ENCODE measurements at places on chromosomes 7 and 10.

- no peaks in the 10 kb centered on the region for H3K4me1 ChIP-seq
- no peak overlapping the region for H3K4me3 ChIP-seq
- H3K27me3 ChIP-seq: no peaks in the 10 kb centered on the region
These were observed 141.9 kb downstream of the MPP7 start for GRCh38 chr10:28160866-28161405.

DNA sequence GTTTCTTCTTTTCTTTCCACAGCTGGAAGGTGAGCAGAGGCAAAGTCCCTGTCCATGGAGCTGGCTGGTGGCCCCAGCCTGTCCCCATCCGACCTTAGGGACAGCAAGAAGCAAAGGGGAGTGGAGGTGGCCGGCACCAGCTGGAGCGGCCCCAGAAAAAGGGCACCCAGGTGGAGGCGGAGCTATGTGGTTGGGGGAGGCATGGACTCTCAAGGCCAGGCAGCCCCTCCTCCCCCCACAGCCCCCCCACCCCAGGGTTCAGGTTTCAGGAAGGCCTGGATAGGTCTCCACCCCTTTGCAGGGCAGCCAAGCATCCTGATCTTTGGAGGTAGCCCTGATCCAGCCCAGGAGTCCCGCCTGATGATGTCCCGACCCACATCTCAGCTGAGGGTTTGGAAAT is at the start of gene SSC4D:
Gene SSC4D, minus strand, starts transcription at position 161 of the 400 bp plus-strand sequence. CDS start 5,258 bp downstream, outside the sequence.
- DNase-seq: peak; percentile 24
- H3K27me3 ChIP-seq: no peaks in the 10 kb centered on the region
- H3K4me3 ChIP-seq: no peak within 1 kb of the TSS
- H3K36me3 ChIP-seq: no peaks in the 10 kb centered on the region
- no peaks in the 10 kb centered on the region for H3K4me1 ChIP-seq

- H3K4me3 ChIP-seq: no peak overlapping the region
- H3K27ac ChIP-seq: no peak overlapping the region
- peaks cover 22% of the 10 kb centered on the region for H3K4me1 ChIP-seq
- no peaks in the 10 kb centered on the region for H3K27me3 ChIP-seq
These were observed 91.6 kb upstream of the KMT2E start for GRCh38 chr7:104922182-104923009.

DNA sequence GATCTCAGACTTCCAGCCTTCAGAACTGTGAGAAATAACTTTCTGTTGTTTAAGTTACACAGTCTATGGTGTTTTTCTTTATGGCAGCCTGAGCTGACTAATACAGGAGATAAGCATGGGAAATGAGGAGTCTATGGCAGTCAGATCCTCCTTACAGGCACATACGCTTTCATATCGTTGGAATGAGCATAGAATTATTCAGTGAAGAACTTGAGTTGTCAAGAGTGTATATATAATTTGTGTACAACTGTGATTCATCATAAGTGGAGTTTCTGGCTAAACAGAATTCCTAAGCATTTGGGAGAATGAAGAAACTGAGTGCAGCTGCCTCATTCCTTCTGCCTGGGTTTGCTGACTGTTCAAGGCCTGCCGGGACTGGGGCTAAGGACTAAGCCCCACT is 516.7 kb downstream of the ADRA2A start:
- no peaks in the 10 kb centered on the region for H3K4me1 ChIP-seq
- no peaks in the 10 kb centered on the region for H3K36me3 ChIP-seq
- no peaks in the 10 kb centered on the region for H3K27me3 ChIP-seq
- H3K4me3 ChIP-seq: no peak overlapping the region
- no peak overlapping the region for H3K27ac ChIP-seq

DNA sequence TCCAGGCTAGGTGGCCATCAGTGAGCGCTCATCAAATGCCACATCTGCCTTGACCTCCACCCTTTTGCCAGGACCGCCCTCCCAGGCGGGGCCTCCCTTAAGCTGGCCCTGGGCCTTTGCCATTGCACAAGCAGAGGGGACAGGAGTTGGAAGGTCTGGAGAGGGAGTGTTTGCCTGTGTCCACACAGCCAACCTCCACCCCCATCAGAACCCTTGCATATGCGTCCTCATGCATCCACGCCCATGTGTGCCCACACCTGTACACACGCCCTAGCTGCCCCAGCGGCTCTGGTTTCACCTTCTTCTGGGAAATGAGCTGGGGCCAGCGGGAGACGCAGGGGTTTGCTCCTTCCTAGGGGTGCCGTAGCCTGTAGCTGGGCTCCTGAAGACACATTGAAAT is 64.0 kb downstream of the NEURL1 start:
- no peaks in the 10 kb centered on the region for H3K27me3 ChIP-seq
- DNase-seq: no peak
- H3K4me3 ChIP-seq: no peak overlapping the region
- no peak overlapping the region for H3K27ac ChIP-seq
- peaks cover 10% of the 10 kb centered on the region for H3K4me1 ChIP-seq

GRCh38 chr10:35578618-35578956 is 26.6 kb upstream of the GJD4 start:
- DNase-seq: no peak
- no peaks in the 10 kb centered on the region for H3K36me3 ChIP-seq
- no peak overlapping the region for H3K4me3 ChIP-seq
- H3K4me1 ChIP-seq: no peaks in the 10 kb centered on the region

GRCh38 chr10:31187182-31187581 is 131.8 kb upstream of the ZEB1 start:
- no peaks in the 10 kb centered on the region for H3K36me3 ChIP-seq
- no peak for DNase-seq
- no peak overlapping the region for H3K4me3 ChIP-seq
- no peak overlapping the region for H3K27ac ChIP-seq
- H3K4me1 ChIP-seq: no peaks in the 10 kb centered on the region
- no peaks in the 10 kb centered on the region for H3K27me3 ChIP-seq

GRCh38 chr10:110773693-110774068 is 98.0 kb upstream of the PDCD4 start:
- H3K4me3 ChIP-seq: no peak overlapping the region
- no peak for DNase-seq
- peaks cover 34% of the 10 kb centered on the region for H3K4me1 ChIP-seq
- no peaks in the 10 kb centered on the region for H3K27me3 ChIP-seq
- H3K36me3 ChIP-seq: no peaks in the 10 kb centered on the region

DNA sequence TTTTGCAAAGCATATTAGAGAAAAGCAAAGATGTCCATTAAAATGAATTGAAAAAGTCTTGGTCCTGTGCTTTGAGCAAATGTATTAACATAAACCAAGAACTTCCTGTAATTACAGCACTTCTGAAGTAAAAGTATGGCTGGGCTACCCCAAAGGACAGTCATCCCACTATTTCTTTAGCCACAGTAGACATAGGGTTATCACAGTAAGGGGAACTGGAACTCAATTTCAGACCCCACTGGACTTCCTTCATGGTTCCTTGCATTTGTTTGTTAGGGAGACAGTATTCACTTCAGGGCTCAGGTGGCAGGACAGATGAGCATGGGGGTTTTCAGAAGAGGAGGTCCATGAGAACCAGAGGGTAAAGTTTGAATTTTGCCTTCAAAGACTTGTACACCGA is 203.1 kb upstream of the PDE1C start:
- H3K27ac ChIP-seq: no peak overlapping the region
- no peaks in the 10 kb centered on the region for H3K27me3 ChIP-seq
- H3K36me3 ChIP-seq: no peaks in the 10 kb centered on the region
- no peaks in the 10 kb centered on the region for H3K4me1 ChIP-seq

DNA sequence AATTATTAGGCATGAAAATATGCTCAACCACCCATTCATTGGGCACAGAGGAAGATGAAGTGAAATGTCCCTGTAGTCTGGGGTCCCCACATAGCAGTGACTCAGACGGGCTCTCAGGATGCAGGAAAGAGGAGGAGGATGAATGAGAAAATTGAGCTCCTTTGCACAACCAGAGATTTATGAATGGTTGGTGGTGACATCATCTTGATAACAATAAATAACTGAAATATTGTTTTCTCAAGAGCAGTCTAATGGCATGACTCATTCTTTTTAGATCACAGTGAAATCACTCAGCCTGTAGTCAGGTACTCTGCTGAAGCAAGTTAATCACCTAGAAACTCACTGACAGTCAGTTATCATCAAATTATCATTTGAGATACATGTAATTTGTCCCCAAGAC is 254.1 kb downstream of the RELN start:
- no peak overlapping the region for H3K27ac ChIP-seq
- H3K4me3 ChIP-seq: no peak overlapping the region
- H3K4me1 ChIP-seq: no peaks in the 10 kb centered on the region
- no peaks in the 10 kb centered on the region for H3K36me3 ChIP-seq
- no peak for DNase-seq

DNA sequence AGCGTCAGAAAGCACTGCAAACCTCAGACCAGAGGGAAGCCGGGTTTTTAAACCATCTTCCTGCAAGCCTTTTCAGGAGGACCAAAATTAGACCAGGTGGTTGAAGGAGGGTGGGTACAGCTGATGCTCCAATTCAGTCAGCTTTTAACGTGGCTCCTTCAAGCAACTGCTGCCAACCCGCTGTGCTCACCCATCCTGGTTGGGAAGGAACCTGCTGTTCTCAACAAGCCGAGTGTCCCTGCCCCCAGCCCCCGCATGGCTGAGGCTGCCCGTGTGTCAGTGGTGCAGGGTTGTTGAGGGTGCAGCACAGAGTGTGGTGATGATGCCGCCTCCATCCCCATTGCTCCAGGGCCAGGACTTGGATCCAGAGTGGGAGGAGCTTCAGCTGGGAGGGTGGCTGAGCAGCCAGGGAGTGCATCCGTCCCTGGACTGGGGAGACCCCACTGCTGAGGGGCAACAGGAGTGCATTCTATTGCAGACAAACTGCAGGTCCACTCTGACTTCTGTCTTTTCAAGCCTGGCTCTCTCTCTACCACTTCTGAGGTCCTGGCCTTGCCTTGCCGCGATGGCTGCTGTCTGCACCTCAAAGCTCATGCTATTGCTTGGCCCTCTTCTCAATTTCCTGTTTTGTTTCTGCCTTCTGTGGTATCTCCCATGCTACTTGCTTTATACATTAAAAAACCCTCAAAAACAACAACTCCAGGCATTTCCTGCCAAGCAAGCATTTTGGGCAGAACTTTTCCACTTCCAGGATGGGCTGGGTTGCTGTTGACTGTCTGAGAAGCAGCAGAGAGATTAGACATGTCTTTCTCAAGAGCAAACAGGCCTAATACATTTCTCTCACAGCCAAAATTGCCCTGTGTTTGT is 134.7 kb downstream of the DNAJB6 start:
- DNase-seq: no peak
- H3K27ac ChIP-seq: no peak overlapping the region
- H3K4me3 ChIP-seq: no peak overlapping the region

DNA sequence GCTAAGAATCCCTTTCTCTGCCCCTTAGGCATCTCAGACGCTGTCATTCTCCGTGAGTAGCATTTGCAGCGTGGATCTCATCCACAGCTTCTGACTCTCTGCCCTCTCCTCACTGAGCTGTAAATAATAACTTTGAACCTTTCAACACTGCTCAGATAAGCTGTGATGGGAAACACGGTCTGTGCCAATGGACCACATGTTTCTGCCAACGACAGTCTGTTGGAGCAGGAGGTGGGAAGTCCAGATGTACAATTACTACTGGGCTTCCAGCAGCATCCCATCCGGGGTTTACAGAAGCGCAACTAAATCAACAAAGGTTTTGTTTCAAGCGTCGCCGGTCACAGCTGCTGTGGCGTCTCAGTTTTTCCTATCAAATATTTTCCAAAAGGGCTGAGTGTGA is 1110.6 kb downstream of the TYW1 start:
- no peak for DNase-seq
- no peak overlapping the region for H3K27ac ChIP-seq
- no peaks in the 10 kb centered on the region for H3K4me1 ChIP-seq

DNA sequence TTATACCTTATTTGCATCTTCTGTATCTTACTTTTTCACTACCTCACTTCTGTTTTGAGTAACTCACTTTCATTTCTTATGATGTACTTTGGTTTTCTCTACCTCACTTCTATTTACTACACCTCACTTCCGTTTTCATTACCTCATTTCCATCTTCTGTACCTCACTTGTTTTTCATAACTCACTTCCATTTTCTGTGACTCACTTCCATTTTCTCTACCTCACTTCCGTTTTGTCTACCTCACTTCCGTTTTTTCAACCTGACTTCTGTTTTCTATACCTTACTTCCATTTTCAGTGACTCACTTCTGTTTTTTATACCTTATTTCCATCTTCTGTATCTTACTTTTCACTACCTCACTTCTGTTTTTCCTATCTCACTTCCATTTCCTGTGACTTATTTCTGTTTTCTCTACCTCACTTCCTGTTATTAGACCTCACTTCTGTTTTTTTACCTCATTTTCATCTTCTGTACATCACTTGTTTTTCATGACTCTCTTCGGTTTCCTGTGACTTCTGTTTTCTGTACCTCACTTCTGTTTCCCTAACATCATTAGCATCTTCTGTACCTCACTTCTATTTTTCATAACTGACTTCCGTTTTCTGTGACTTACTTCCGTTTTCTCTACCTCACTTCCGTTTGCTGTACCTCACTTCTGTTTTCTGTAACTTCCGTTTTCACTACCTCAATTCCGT is 493.1 kb upstream of the AKR1E2 start:
- no peaks in the 10 kb centered on the region for H3K27me3 ChIP-seq
- H3K36me3 ChIP-seq: no peaks in the 10 kb centered on the region
- no peak overlapping the region for H3K27ac ChIP-seq
- H3K4me3 ChIP-seq: no peak overlapping the region
- no peak for DNase-seq

GRCh38 chr10:78609976-78610375 is 458.8 kb upstream of the ZMIZ1 start:
- no peaks in the 10 kb centered on the region for H3K36me3 ChIP-seq
- H3K27ac ChIP-seq: no peak overlapping the region
- no peaks in the 10 kb centered on the region for H3K4me1 ChIP-seq
- DNase-seq: no peak
- no peaks in the 10 kb centered on the region for H3K27me3 ChIP-seq

- no peaks in the 10 kb centered on the region for H3K36me3 ChIP-seq
- H3K27me3 ChIP-seq: no peaks in the 10 kb centered on the region
- H3K27ac ChIP-seq: no peak overlapping the region
- no peaks in the 10 kb centered on the region for H3K4me1 ChIP-seq
These were observed 45.0 kb upstream of the NMT2 start for GRCh38 chr10:15213461-15213861.

GRCh38 chr7:154519229-154519628 is 467.0 kb downstream of the DPP6 start:
- H3K36me3 ChIP-seq: no peaks in the 10 kb centered on the region
- no peaks in the 10 kb centered on the region for H3K4me1 ChIP-seq
- no peak overlapping the region for H3K27ac ChIP-seq
- H3K27me3 ChIP-seq: no peaks in the 10 kb centered on the region
